PC-9 (cell line): ENCODE measurements at places on chromosomes 3 and 15. TPM values are rescaled to one million over a fixed set of nuclear protein-coding genes. Genes with fewer than 3 reads are reported as not detected.

Gene COLQ
- 0.79 TPM in 1 of 2 replicates, not detected in the other for total RNA-seq

DNA sequence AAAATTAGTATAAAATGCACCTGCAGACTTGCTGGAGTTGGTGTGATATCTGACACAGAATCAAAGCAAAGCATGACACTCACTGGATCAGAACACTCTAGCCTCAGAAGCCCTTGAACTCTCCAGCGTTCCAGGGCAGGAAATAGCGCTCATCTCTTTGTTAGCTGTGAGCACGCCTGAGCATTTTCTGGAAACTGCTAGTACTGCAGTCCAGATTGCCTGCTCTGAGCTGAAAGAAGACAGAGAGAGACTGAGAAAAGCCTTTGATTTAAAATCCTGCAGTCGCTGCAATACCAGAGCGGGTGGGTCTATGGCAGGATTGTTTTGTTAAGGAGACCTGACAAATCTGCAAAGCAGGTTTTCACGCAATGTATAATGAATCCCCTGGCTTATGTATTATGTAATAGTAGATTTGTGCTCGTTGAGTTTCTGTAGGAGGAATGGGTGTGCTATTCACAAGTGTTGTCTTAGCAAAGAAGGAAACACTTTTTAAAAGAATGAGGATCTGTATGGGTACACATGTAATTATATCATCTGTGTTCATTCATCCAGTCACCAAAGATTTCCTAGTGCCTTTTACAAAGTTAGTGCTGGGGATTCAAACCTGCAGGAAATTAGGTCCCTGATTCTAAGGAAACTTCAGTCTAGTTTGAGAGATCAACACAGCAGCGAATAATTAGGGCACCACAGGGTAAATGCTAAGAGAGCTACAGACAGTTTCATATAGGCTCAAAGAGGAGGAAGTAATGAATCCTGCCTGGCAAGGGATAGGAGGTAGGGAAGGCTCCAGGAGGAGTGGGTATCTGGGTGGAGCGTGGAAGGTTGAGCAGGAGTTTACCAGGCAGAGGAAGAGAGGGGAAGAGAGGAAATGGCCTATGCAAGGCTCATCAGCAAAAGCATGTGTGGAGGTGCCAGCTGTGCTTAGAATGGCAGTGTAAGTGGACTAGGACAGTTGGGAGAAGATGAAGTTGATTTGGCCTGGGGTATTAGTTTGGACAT is 26.1 kb upstream of the MGLL start:
- no peak overlapping the region for H3K27ac ChIP-seq
- H3K27me3 ChIP-seq, result no peaks in the 10 kb centered on the region
- H3K36me3 ChIP-seq, result no peaks in the 10 kb centered on the region
- no peak for DNase-seq
- H3K4me1 ChIP-seq, result peaks cover 10% of the 10 kb centered on the region; the same call in 1 of the 2 replicates

GRCh38 chr3:119783255-119783654 is 1.4 kb downstream of the NR1I2 start:
- H3K36me3 ChIP-seq, result no peaks in the 10 kb centered on the region
- no peaks in the 10 kb centered on the region for H3K27me3 ChIP-seq
- DNase-seq, result no peak
- no peaks in the 10 kb centered on the region for H3K4me1 ChIP-seq
- H3K27ac ChIP-seq, result no peak overlapping the region

GRCh38 chr15:65156692-65157091 is 23.1 kb upstream of the PDCD7 start:
- H3K4me1 ChIP-seq, result no peaks in the 10 kb centered on the region
- no peaks in the 10 kb centered on the region for H3K27me3 ChIP-seq
- no peak for DNase-seq
- no peak overlapping the region for H3K4me3 ChIP-seq
- 0 out of 2 replicates have a peak, but pooled peaks cover 4% of the 10 kb centered on the region for H3K36me3 ChIP-seq

DNA sequence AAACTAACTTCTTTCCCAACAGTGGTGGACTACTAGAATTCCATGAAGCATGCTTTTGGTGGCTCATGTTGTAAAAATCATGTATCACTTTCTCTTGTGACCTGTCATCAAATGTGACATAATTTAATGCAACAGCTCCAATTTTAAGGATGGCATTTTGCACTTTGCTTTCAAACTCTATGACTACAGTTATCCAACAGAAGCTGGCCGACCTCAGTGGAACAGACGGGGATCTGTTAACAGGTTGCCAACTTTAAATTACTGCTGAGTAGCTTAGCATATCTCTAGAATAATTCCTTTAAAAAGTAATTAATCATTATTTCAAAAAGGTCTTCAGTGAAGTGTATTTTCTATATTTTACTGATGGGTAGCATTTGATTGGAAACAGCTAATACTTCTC is 907.4 kb downstream of the FHIT start:
- H3K27me3 ChIP-seq, result no peaks in the 10 kb centered on the region
- no peak for DNase-seq
- no peak overlapping the region for H3K27ac ChIP-seq
- no peaks in the 10 kb centered on the region for H3K4me1 ChIP-seq
- H3K4me3 ChIP-seq, result no peak overlapping the region

DNA sequence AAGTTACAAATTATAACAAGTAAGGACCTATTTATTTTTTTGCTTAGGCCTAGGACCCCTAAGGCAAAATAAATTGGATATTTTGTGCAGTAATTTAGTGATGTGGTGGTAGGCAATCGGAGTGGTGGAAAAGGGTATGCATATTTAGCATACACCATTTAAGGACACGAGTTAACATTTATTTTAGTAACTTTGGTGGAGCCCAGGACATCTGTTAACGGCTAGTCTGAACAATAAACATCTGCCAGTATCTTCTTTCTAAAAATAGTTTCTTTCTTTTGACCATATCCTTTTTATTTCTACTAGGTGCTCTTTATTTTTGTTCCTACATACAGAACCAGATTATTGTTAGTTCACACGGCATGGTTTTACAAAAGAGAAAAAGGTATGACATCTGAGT is 326.3 kb downstream of the CHL1 start:
- no peak overlapping the region for H3K27ac ChIP-seq
- no peaks in the 10 kb centered on the region for H3K27me3 ChIP-seq
- no peaks in the 10 kb centered on the region for H3K36me3 ChIP-seq
- no peak overlapping the region for H3K4me3 ChIP-seq

GRCh38 chr3:127982155-127982554 is 67.1 kb downstream of the KBTBD12 start:
- no peaks in the 10 kb centered on the region for H3K36me3 ChIP-seq
- DNase-seq, result no peak
- H3K4me1 ChIP-seq, result peaks cover 7% of the 10 kb centered on the region
- no peaks in the 10 kb centered on the region for H3K27me3 ChIP-seq
- no peak overlapping the region for H3K27ac ChIP-seq
